ENCODE measurements at places on chromosomes 6 and 20.

DNA sequence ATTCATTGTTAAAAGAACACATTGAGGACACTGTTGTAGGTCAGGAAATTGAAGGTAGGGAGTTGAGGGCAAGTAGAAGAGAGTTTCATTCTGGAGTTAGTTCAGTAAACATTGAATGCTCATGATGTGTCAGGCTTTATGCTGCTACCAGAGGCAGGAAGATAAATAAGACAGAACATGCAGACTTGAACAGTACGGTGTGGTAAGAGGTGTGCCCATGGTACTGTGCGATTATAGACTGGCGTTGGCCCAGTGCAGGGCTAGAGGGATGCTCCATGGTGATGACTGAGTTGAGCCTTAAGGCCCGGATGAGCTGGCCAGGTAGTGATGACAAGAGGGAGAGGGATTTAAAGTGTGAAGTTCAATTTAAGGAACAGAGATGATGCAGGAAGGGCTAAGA, 50.8 kb downstream of the CARMIL1 start:
- DNase-seq = no peak

- DNase-seq = peak; percentile 58
These were observed 181.7 kb downstream of the WDR27 start for GRCh38 chr6:169520104-169520503.

GRCh38 chr6:11770546-11771466, 7.8 kb downstream of the ADTRP start:
- peak; percentile 99 for DNase-seq

- DNase-seq = no peak
These were observed 39.2 kb upstream of the CENPW start for GRCh38 chr6:126300735-126301134.

- DNase-seq = no peak
These were observed 14.3 kb downstream of the GRM4 start for GRCh38 chr6:34131326-34132290.

DNA sequence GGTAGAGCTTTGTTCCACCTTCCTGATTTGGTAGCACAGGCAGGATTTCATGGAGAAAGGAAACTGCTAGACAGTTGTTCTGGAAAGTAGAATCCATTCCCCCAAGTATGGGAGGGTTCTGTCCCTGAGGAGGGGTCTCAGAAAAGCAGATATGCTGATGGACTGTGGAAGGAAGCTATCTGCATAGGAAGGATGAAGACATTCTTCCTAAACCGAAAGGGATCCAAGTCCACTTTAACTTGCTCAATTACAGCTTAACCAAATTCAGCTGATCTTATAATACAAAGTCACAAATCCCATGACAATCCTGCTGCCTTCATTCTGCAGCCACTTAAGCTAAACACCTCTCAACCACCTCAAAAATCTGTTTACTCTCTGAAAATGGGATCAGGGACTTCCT, 2.6 kb downstream of the MAN1A1 start:
- DNase-seq = no peak

- DNase-seq = peak; percentile 36
These were observed 29.2 kb upstream of the SSR1 start for GRCh38 chr6:7341989-7342742.

DNA sequence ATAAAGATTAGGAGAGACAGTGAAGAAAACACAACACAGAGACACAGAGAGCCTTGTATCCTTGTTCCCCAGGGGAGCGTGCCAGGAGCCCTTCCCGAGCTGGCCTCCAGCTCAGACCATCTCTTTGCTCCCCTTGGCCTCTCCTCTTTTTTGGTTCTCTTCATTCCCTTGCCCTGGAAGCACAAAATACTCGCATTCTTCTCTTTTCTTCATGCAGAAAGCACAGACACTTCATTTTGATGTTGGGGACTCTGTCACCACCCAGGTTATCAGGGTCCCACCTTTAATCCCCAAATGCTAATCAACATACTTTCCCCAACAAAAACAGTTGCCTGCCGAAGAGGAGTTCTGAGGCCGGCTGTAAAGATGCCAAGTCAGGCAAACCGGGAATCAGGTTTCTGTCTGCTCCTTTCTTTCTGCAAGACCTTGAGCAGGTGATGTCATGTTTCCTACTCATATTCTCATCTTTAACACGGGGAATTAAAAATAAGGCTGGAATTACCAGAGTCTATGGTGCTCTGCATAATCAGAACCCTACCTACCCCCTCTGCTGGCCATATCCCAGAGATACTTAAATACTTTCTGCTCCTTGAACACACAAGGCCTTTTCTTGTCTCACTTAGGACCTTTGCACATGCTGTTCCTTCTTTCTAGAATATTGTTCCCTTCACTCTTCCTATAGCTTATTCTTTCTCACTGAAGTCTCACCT, 21.7 kb downstream of the TGM6 start:
- DNase-seq = peak; percentile 38

DNA sequence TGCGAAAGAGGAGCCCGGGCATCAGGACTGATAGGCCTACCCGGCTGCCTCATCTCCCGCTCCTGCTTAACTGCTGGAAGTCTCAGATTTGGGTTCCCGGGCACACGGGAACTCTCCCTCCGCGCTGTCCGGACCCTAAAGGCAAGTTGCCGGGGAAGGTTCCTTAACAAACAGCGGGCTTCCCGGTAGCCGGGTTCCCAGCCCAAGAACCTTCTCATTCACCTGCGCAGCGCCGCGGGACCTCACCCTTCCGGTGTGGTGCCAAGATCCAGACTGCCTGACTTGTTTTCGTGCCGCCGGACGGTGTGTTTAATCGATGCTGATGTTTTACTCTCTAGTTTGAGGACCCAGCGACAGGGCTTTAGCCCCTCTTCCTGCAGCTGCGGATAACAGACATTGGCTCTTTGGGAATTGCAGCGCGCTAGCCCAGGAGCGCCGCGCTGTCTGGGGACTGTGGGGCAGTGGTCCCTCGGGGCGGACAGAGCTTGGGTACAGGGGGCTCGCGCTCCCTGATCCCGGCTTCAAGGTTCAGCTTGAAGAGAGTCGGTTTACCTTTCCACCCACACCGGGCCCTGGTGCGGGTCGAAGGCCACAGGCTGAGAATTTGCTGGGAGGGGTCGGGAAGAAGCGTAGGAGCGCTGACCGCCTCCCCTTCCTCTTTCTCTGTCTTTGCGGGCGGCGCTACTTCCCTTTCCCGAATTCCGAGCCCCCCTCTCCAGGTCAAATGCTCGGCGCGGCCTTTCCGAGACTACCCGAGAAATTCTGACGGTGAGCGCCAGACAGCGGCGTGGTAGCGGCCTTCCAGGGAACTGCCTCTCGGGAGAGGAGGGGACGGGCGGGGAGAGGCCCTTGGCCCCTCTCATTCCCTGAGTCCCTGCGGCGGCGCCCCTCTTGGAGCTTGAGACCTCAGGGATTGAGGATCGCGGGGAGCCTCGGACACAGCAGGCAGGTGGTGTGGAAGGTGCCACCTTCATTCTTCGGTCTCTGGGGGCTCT, 17.2 kb downstream of the ABT1 start:
- DNase-seq = no peak

DNA sequence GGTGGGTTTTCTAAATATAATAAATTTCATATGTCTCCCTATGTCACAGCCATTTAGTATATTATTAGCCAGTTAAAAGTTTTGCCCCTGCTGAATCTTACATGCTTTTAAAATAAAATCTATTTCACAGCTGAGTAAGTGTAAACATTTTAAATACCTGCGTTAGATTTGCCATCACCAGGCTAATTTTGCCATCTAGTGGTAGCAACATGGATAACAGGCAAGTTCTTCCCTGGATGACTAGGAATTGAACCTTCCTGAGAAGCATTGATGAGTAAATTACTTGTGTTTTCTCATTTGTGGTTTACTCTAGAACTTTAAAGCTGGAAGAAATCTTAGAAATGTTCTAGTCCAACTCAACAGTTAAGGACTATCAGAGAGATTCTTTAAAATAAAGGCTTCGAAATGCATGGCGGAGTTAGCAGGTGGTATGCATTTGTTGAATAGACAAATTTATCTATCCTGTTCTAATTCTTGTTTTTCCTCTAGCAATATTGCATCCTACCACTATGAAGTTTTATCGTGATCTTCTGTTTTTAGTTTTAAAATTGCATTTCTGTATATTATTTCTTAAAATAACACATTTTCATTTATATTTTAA, 2.6 kb downstream of the PRSS35 start:
- DNase-seq = peak; percentile 47

- peak; percentile 37 for DNase-seq
These were observed 14.6 kb upstream of the CDK5RAP1 start for GRCh38 chr20:33415948-33416347.

- DNase-seq = peak; percentile 54
These were observed 155.1 kb upstream of the ENPP5 start for GRCh38 chr6:46325561-46326530.

DNA sequence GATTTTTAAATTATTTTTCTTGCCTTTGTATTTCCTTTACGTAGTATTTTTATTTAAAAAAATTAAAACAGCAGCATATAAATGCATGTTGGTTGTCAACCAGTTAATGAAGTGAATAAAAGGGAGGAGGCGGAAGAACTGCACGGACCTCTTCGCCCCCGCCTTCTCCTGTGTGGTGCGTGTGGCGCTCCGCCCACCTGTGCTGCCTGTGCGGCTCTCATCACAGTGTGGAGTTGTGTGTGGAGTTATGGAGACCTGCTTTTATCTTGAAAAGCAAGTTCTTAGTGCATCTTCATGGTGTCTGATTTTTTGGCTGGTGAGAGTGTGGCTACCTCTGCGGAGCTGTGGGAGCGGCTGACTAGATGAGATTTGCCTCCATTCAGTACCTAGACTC, 58.4 kb downstream of the PTPN1 start:
- no peak for DNase-seq

- DNase-seq = no peak
These were observed at the start of gene SUN5 for GRCh38 chr20:33004141-33004751. Gene SUN5 (minus strand): TSS chr20:33004433. CDS start chr20:33004340, 93 bp downstream.

DNA sequence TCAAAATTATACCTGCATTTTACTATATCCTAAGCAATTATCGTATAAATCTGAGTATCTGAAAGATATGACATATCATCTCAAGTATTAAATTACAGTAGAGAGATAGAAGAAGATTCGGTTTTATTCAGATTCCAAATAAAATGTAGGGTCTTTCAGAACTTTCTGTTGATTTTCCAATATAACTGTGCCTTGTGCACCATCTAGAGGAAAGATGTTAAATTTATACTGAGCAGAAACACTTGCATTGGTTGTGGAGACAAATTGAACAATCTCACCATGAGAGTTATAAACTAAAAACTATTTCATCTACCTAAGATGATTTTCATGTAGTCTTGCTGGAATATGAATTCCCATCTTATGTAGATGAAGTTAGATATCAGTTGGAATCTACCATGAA, 26.8 kb upstream of the HSF2 start:
- peak; percentile 20 for DNase-seq

GRCh38 chr20:272718-273117, 15.2 kb downstream of the DEFB132 start:
- DNase-seq = no peak

DNA sequence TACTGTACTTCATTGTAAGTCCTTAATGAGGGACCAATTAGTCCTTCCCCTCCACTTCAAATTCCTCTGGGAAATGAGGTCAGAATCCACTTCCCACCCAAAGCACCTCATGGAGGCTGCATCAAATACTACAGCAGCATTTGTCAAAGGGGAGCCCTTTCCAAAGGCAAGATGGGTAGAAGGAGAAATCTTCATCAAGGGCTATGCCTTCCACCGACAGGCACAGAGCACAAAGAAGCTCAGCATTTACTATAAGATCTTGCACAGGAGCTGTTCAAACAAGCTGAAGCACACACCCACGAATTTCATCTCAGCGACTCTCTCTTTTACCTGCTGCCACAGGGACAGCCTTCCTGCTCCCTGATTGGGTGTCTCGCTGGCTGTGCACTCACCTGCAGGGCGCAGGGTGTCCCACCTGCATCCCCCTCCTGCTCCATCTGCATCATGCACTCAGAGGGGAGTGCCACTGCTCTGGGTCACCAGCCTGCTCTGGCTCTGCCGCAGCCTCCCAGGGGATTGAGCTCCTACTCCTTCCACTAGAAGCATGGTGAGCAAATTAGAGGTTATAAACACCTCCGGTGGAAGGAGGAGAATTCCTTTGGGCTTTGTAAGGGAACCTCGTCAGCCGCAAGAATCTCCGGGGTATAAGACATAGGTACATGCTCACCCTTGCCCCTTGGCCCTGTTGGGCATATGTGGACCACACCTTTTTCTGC, 164.5 kb downstream of the ATXN1 start:
- DNase-seq = no peak

DNA sequence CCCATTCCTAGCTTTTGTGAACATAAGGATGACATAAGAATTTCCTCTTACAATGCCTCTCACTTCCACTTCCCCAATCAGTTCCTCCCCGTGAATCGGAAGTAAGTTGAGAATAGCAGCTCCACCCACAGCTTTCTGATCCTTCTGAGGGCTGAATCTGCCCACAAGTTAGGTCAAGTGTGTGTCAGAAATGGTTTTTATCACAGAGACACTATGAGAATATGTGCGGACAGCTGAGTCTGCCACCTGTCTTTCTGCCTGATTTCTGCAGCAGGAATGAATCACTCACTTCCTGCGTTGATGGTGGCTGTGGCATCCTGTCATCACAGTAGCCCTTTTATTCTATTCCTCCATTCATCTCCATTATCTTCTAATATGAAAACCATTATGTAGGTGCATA, 70.2 kb downstream of the RIN2 start:
- no peak for DNase-seq

GRCh38 chr6:158409451-158409850, 97.2 kb downstream of the TULP4 start:
- DNase-seq = no peak

GRCh38 chr6:37038292-37039198, 33.1 kb downstream of the FGD2 start:
- DNase-seq = no peak

- no peak for DNase-seq
These were observed 385.9 kb upstream of the RUNX2 start for GRCh38 chr6:44942201-44942600.

DNA sequence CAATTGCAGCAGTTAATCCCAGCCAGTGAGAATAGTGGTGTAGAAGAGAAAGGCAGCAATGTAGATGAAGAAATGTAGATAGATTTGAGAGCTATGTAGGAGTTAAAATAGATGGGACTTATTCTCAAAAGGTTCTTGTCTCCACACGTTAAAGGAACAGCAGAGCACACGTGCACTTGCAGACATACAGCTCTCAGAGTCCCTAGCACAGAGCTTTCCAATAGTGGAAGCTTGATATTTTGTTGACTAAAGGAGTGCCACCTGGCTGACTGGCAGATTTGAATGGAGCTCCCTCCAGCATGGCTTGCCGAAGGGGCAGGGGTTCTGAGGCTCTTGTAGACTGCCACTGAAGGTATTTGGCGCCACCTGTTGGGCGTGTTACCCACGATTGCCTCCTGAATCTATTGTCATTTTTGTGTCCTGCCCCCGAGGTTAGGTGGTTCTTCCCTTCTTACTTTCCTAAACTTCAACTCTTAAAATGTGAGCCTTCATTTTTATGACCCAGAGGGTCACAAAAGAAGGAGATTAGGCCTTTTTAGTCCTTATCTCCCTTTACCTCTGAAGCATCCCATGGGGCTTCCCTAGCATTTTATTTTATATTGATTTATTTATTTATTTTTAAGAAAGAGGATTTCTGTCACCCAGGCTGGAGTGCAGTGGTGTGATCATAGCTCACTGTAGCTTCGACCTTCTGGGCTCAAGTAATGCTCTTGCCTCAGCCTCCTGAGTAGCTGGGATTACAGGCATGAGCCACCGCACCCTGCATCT, 16.4 kb downstream of the BRD2 start:
- DNase-seq = peak; percentile 80

GRCh38 chr20:63114693-63115311, 101.1 kb downstream of the YTHDF1 start:
- DNase-seq = no peak

All from fibroblast of skin of scalp (primary cell).